ENCODE measurements at places on chromosomes 2 and 18.

GRCh38 chr2:42359965-42360483 lies 993 bp downstream of the COX7A2L start:
- DNase-seq = peak; percentile 20

DNA sequence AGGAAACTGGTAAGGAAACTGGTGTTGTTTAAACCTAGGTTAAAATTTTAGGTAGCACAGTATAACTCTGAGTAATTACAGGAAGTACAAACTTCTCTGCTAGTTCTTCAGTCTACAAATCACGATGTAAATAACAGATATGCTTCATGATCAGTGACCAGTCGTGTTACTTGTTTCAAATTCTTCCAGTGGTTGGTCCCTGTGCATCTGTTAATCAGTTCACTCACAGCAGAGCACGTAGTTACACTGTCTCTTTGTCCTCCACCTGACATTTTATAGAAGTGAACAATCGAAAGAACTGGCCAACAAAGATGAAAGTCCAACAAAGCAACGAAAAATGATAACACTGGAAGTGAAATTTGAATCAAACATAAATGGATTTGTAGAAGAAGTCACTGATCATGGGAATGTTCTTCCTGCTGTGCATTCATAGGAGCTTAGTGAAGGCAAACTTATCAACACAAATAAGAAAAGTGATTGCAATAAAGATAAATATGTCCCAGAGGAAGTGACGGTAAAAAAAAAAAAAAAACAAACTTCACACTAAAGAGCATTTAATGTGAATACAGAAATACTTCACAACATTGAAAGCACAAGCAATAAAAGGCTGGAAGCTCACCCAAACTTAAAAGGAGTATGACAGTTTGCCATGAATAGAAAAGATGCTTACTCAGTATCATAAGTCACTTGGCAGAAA lies 7.0 kb downstream of the EIF2AK2 start:
- DNase-seq = no peak

DNA sequence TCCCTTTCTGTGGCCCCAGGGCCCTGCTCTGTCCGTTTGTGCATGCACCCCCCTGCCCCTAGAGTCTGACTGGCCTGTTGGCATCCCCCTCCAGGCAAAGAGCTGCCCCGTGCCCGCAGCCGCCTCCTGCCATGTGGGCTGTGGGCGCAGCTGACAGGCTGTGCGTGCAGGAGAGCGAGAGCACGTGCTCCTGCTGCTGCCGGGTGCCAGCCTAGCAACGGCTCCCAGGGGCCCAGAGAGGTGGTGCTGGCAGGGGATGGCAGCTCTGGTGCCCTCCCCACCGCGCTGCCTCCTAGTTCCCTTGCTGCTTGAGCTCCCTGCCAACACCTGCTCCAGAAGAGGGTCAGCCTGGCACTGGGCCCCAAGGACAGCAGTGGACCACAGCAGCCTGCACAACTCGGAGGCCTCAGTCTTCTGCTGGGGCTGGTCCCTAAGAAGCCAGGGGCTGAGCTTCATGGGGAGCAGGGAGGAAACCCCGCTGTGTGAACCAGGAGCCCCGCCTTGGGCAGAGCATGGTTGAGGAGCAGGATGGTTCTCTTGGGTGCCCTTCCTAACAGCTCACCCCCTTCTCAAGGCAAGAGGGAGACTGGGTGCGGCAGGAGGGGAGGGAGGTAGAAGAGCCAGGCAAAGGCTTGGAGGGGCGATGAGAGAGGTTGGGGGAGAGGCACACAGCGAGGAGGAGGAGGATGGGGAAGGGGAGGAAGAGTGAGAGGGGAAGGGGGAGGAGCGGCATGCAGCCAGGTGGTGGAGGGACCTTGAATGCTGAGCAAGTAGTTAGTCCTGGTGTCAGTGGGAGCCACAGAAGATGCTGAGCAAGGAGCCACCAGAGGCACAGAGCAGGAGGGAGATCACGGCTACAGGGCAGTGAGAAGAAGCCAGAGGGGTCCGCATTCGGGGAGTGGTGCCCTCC lies 23.8 kb upstream of the PTMA start:
- peak; percentile 80 for DNase-seq

- no peak for DNase-seq
These were observed 144.4 kb upstream of the REV1 start for GRCh38 chr2:99634234-99634633.

GRCh38 chr18:49747876-49748275 lies 65.5 kb downstream of the ACAA2 start:
- DNase-seq = no peak

GRCh38 chr2:69298261-69298660 lies 88.8 kb downstream of the GFPT1 start:
- DNase-seq = no peak

GRCh38 chr2:70283500-70284191 lies 9.9 kb downstream of the SNRPG start:
- DNase-seq = no peak

DNA sequence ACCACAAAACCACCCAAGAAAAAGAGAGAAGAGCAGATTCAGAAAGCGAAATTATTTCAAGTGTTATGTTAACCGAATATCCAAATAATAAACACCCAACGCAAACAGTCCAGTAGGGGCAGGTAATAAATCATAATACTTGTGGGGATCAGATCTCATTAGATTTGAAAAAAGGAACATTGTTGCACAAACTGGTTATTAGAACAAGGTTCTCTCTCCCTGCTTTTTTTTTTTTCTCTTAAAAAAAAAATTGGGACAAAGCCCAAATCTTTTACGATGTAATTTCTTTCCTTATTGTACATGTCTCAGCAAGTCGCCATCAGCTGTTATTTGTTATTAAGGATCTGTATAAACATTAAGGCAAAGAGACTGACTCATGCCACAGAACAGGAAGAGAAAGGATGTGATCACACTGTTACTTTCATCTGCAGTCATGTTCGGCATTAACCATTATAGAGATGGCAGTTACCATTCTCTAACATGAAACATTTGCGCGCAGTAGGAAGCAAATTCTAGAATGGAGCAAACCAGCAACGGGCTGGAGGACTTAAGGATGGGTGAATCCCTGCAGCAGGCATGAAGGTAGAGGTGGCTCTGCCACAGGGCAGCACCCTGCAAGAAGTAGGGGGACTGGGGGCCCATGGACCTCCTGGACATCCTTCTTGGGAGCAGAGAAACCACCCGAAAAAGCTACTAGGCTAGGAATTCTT lies 42.0 kb downstream of the EPHA4 start:
- DNase-seq = peak; percentile 78

- no peak for DNase-seq
These were observed 17.9 kb downstream of the SPATS2L start for GRCh38 chr2:200324362-200324761.
